Stimulated activated CD8-positive, alpha-beta memory T cell treated with anti-CD3 and anti-CD28 coated beads, Interleukin-12 subunit alpha, Interleukin-12 subunit beta, amount 100 ng/mL, for 1 hour (primary cell): ENCODE measurements at places on chromosomes 13 and 19.

DNA sequence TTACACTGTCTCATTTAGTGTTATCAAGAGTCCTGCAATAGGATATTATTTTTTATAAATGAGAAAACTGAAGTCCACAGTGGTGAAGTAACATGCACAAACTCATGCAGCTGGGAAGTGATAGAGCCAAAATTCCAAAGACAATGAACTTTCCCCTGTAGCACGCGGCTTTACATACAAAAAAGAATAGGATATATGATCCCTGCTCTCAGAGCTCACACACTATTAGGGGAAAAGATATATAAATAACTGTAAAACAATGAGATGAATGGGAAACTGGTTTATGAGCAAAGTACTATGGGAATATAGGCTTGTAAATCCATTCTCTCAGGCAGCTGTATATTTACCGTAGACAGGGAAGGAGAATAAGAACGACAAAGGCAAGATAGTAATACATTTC, 39.7 kb downstream of the THSD1 start:
- DNase-seq: no peak

GRCh38 chr13:39415008-39415802, 187.8 kb downstream of the LHFPL6 start:
- DNase-seq: no peak

GRCh38 chr19:924553-925086, 1.2 kb upstream of the ARID3A start:
- DNase-seq: no peak

- DNase-seq: no peak
Measured at GRCh38 chr13:111269508-111269907, 50.9 kb upstream of the TEX29 start.

DNA sequence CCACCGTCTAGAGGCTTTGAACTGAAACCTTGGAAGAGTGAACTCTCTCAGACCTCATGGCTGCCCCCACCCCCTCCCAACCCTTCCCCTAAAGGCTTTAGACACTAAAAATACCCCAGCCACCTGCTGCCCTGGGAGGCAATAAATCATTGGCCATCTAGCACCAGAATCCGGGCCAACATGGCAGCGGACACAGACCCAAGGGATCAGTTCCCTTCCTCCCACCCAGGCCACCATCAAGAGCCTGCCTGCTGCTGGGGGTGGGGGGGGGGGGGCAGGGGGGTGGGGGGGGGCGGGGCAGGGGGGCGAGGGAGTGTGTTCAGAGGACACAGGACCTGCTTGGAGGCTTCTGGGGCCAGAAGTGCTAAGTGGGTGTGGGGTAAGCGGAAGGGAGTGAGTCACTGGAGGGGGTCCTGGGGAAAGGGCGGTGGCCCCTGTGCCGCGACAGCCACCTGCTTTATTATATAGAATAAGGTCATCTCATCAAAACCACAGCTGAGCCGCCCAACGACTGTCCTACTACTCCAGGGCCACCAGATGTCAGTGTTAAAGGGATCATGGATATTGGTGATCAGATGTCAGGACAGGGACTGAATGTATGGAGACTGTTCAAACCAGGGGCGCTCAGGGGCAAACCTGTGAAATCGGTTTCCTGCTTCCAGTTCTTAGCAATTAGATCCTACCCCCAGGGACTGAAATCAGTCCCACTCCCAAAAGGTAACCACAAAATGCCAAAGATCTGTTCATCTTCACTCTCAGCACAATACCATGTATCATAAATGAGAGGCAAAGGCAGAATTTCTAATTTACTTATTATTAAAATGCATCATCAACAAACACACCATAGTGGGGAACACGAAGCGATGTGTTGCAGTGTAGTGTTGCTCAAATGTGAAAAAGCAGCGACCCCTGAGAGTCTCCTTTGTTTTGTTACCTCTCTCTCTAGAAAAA, 24.3 kb downstream of the ARL11 start:
- no peak for DNase-seq

GRCh38 chr13:51811920-51812451, 8.0 kb upstream of the DHRS12 start:
- DNase-seq: no peak

DNA sequence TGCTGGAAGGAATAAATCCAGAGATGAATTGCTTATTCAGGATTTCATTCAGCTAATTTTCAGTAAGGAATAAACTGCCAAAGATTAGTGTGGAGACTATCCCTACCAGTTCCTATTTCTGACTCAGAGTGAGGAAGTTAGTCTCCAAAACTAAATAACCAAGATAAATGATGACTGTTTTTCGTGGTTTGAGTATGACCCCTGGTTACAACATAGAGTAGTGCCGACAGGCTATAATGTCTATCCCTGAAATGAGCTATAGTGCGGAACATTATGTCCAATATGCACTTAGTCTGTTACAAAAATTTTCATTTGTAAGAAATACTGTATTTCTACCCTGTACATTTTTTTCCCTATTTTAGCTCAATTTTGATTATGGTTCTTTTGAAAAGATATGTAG, 51.4 kb downstream of the NBEA start:
- DNase-seq: no peak
